ENCODE measurements at places on chromosomes 1 and 21.

DNA sequence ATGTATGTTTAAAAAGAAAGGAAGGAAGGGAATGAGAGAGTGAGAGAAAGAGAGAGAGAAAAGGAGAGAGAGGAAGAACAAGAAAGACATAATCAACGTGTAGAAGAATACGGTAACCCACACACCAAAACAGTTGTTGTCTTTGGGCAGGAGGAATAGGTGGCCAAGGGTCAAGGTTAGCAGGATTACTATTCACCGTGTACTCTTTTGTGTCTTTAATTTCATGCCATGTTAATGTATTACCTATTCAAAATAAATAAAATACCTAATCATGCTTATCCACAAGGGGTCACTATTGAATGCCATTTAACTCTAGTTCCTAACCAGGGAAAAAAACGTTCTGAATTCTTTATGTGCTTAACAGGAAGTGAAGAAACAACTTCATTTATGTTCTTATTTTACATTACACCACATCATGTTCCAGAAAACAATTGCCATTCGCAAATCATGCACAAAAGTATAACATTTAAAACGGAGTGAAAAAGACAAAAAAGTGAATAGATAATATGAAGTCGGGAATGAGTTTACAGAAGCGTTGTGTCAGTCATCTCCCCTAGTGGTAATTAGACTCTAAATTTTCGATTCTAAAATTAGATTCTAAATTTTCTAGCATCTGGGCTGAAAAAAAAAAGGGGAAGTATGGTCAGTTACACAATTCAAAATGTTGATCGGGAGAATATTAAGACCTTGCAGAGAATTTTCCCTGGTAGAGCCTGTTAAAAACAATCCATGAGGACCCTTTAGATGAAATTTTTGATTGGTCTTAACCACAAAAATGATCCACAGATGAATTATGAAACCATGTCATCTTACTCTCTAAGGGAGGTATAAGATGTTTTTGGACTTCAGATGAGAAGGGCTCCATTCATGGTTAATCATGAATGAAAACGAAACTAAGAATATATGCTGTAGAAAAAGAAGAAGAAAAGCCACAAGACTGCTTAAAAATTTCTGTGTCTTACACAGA lies 700 bp upstream of the KMO start:
- DNase-seq, result peak; percentile 48

GRCh38 chr1:67759692-67760029 lies 73.6 kb downstream of the GNG12 start:
- no peak for DNase-seq

DNA sequence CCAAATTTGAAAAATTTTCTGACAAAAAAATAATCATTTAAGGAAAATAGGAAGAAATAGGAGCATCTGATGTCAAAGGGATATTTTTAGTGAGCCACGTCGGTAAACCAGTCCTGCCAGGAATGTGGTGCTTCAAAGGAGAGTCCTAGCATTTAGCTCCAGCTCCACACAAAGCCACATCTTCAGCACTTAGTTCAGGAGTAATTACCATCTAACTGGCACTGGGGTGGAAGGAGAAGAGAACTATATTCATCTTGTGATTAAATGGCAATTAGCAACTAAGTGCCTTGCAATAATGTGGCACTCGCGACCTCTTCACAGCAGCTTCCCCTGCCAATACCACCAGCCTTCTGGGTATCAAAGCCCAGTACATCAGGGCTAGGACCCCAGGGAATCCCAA lies 409.1 kb downstream of the SETD4 start:
- DNase-seq, result no peak

GRCh38 chr1:67084765-67085318 lies 30.9 kb upstream of the SLC35D1 start:
- no peak for DNase-seq

- DNase-seq, result peak; percentile 99
These were observed at the start of gene SLC41A1 for GRCh38 chr1:205812878-205813754. Gene SLC41A1, minus strand, starts transcription at chr1:205813198. Its CDS starts 2,757 bp downstream, at chr1:205810441.

- no peak for DNase-seq
These were observed 28.8 kb upstream of the ZBTB21 start for GRCh38 chr21:42038826-42039425.

- no peak for DNase-seq
These were observed 261.0 kb downstream of the RHOU start for GRCh38 chr1:228996281-228996680.

- no peak for DNase-seq
These were observed 25.0 kb downstream of the CRYAA start for GRCh38 chr21:43193651-43194302.

DNA sequence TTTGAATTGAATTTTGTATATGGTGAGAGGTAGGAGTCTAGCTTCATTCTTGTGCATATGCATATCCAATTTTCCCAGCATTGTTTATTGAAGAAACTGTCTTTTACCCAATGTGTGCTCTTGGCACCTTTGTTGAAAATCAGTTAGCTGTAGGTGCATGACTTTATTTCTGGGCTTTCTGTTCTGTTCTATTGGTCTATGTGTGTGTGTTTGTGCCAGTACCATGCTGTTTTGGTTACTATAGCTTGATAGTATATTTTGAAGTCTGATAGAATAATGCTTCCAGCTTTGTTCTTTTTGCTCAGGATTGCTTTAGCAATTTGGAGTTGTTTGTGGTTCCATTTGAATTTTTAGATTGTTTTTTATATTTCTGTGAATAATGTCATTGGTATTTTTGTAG lies 9.4 kb upstream of the ZMYM1 start:
- DNase-seq, result no peak

DNA sequence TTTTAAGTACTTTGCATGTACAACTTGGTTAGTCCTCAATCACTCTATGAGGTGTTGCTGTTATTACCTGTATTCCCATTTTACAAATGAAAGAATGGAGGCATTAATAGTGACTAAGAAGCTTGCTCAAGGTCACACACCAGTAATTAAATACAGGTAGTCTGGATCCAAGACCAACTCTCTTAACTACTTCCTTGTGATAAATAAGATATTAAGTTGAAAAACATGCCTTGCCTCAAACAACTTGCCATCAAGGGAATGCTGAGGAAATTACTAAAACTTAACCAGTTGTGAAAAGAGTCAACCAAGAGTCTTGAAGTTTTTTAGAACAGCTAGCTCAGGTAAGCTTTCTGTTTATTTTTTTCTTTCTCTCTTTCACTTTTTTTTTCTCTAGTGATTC lies 21.0 kb upstream of the LAMC1 start:
- no peak for DNase-seq

GRCh38 chr1:206521694-206522402 lies 14.5 kb downstream of the RASSF5 start:
- no peak for DNase-seq

DNA sequence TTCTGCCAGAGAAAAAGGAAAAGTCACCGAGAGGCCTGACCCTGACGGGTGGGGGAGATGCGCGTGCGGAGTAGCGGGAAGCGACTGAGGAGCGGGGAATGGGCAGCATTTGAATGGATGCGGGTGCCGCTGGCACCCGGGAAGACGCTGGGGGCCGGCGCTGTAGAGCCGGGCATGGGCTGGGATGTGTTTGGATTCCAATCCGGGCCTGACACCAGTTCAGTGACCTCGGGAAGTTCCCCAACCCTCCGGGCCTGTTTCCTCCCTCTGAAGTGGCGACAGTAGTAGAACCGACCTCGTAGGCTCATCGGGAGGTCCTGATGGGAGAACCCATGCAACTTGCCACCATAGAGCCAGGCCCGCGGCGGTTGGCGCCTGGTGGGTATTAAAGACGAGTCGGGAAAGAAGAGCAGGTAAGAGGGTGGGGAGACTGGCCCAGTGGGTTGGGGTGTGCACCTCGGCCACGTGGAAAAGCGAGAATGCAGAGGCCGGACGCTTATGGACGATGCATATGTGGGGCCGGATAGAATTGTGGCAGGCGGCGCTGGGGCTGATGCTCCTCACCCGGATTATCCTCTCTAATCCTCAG lies 642 bp upstream of the SLC16A1 start:
- DNase-seq, result peak; percentile 95

GRCh38 chr1:220887520-220888416 lies 8.5 kb downstream of the HLX start:
- peak; percentile 49 for DNase-seq

DNA sequence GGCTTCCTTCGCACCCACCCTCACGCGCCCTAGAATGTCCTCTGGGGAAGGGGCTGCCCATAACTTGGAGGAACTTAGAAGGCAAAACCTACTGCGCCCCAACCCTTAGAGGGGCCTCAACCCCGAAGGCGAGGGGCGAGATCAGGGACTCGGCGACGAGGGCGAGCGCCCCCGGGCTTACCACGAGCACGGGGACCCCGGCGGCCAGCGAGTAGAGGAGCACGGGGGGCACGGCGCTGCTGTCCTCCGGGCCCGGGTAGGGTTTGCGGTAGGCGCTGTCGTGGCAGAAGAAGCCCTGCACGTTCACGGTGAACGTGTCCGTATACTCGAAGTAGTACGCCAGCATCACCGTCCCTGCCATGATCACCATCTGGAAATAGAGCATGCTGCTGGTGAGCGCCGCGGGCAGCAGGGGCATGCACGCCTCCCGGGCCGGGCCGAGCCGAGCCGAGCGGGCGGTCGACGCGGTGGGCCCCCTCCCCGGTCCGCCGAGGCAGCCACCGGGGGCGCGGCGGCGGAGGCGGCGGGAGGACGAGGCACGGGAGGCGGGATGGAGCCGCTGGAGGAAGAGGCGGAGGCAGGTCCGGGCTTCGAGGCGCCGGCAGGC lies 304 bp downstream of the PLPPR5 start:
- DNase-seq, result peak; percentile 51

GRCh38 chr1:2638466-2639115 lies 5.8 kb upstream of the MMEL1 start:
- DNase-seq, result no peak

GRCh38 chr1:190807629-190808028 lies 330.0 kb upstream of the BRINP3 start:
- no peak for DNase-seq

- DNase-seq, result no peak
These were observed 90.9 kb downstream of the SLC30A10 start for GRCh38 chr1:219837274-219837993.

- DNase-seq, result no peak
These were observed 32.5 kb upstream of the KIF1B start for GRCh38 chr1:10177876-10178275.

- no peak for DNase-seq
These were observed 289.5 kb downstream of the KIF26B start for GRCh38 chr1:245444147-245444828.

DNA sequence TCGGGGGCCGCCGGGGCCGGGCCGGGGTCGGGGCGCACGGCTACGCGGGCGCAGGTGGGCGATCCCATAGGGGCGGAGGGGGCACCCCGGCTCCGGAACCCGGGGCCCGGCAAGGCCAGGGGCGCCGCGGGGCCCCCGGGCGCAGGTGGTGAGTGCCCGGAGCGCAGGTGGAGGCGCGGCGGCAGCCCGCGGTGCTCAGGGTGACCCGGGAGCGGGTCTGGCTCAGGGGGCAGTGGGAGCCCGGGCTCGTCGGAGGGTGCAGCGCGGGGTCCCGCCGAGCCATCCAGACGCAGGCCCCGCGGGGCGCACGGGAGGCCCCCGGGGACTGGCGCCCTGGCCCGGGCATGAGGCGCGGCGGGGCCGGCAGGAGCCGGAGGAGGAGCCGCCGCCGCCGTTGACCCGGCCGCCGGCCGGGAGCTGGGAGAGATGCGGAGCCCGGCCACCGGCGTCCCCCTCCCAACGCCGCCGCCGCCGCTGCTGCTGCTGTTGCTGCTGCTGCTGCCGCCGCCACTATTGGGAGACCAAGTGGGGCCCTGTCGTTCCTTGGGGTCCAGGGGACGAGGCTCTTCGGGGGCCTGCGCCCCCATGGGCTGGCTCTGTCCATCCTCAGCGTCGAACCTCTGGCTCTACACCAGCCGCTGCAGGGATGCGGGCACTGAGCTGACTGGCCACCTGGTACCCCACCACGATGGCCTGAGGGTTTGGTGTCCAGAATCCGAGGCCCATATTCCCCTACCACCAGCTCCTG lies 489 bp downstream of the CELSR2 start:
- peak; percentile 56 for DNase-seq
